Colonic mucosa (tissue), 4 donors: ENCODE measurements at places on chromosomes 2 and 18.

DNA sequence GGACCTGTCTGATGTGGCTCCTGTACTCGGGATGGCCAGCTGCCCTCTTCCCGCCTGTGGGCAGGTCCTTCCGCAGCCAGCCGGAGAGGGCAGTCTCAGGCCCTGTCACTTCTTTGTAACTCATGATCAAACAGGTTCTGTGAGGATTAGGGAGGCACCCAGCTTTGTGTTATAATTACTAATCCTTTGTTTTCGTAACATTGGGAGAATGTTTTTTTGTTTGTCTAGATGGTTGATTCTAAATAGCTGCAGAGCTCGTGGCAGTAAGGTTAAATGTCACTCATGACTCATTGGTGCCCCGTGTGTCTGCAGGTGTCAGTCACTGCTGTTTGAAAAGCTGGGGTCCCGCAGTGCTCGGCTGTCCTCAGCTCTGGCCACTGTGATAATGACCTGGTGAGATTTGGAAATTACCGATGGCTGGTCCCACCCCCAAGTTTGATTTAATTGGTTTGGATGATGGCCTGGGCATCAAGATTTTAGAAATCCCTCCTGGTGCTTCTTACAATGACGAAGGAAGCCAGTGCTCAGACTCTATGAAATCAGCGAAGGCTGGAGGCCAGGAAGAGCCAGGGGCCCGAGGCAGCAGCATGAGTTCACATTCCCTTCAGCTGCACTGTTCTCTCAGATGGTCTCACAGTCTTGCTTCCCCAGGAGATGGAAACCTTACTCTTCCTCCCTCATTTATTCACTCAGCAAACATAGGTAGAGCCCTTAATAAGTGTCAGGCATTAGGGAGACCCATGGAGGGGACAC is 172.8 kb downstream of the VAPA start:
- DNase-seq = no peak

- peak; percentile 98 for DNase-seq
Observed at GRCh38 chr2:183078464-183079138, at the start of gene DUSP19. Gene DUSP19, plus strand, starts transcription at chr2:183078747. Its CDS starts 187 bp downstream, at chr2:183078934.

DNA sequence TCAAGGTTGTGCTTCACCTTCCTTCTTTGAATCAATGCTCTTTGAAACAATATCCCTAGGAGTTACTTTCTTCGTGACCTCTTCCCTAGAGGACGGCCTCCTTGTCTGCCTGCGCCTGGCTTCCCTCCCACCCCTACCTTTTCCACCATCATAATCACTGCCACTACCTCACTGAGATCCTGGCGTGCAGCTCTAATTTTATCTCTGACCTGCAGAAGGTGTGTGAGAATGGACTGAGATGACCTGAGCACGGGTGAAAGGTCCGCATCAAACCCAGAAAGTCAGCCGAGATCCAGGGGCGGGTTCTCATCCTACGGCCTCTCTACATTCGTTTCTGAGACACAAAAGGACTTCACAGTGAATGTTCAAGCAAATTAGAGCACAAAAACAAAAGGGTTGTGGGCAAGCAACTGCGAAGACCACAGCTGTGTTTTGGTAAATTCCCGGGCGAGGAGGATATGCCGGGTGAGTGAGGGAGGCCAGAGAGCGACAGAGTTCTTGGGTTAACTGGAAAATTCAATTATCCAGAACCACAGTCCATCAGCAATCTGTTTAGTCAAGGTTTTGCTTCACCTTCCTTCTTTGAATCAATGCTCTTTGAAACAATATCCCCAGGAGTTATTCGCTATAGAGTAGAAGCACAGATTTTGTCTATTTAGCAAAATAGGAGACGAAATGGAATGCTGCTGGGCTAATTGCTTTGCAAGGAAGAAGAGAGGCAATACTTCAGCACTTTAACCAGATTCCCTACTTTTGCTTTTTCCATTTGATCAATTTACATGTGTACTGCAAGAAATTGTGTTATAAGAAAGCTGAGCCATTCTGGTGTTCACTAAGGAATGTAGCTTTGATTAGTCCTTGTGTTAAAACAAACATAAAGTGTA is 212.6 kb downstream of the ACKR3 start:
- no peak for DNase-seq

DNA sequence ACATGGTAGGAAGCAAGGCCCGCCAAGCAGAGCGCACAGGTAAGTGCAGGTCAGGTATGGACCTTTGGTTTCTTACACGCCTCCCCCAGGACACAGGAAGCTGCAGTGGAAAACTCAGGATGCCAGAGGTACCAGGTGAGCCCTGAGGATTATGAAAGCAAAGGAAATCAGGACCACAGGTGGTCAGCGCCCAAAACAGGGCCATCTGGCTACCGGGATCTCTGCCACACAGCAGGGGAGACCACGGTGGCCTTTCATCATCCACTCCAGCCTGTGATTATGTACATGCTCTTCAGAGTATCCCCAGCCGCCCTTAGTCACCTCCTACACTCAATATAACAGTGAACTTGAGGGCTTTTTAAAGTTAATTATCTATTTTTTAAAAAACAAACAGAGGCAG is 125.5 kb upstream of the EPC2 start:
- no peak for DNase-seq

- DNase-seq = peak; percentile 48
Observed at GRCh38 chr2:26043862-26044696, 10.2 kb downstream of the RAB10 start.

- no peak for DNase-seq
Observed at GRCh38 chr2:192500550-192501200, 305.9 kb upstream of the TMEFF2 start.

DNA sequence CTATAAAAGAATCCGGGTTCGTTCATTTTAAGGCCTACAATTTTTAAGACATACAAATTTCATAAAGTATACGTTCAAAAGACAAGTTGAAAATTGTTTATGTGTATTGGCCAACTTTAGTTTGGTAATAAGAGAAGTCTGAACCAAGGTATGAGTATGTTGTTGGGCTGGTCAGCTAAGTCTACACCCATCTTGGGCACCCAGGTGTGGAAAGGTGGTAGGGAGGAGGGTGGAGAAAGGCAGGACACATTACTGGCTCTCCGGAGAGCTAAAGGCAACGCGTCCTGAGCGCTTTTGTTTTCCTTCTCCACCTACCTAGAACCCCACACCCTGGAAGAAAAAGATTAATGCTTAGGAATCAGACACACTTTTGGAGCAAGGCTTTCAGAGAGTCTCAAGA is 899 bp upstream of the PELI1 start:
- no peak for DNase-seq

- no peak for DNase-seq
Observed at GRCh38 chr2:200703926-200704637, 107.6 kb upstream of the BZW1 start.

- DNase-seq = peak; percentile 74
Observed at GRCh38 chr2:1742681-1743395, 1.5 kb downstream of the PXDN start.

DNA sequence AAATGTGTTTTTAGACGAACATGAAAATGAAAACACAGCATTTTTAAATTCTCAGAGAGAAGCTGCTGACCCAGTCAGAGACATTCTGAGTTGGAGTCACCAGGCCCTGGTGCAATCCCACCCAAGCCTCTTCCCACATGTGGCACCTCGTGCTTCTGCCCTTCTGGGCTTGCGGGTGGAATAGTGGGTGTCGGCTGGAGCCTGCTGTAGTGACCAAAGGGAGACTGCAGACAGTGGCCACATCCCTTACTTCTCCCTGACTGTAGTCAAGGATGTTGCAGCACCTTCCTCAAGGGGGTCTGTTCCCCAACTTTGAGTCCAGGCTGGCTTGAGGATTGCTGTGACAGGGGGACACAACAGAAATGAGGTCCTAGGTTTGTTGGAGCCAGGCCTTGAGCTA is 104.4 kb upstream of the GLI2 start:
- no peak for DNase-seq

DNA sequence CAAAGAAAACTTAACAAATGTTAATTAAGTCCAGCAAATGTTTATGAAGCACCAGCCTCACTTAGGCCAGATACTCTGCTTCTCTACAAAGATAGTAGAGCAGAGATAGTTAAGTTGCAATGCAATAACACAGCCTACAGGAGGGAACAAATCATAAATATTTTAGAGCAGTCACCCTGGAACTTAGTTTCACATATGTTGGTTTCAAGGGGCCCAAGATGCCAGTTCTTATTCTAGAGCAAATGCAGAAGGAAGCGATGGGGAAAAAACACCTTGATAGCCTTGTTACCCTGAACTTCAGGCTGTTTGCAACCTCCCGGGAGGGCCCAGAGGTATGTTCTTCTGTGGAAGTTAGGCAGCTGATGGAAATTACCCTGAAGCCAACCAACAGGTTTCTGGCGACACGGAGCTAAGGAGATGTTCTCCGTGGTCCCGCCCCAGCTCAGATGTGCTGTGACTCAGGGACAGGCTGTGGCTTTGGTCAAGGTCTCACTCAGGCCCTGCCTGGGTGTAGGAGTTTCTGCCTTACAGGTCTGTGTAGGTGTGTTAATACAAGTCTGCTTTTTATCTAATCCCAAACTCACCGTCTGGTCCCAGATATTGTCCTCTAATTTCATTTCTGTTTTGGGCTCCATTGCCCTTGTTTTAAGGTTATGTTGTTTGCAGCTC is 3.8 kb downstream of the CTIF start:
- DNase-seq = no peak

DNA sequence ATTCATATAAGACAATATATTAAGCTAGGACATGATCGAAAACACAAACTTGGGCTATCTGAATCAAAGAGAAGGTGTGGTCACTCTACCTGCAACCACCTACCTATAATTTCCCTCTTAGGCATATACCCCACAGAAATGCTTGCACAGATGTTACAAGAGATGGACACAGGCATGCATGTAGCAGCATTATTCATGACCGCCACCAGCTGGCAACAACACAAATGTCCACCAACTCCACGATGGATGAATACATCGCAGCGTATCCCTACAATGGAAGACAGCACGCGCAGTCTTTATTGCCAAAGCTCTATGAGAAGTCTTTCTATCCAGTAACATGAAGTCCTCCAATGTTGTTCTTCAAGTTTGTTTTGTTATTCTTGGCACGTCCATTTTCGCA is 90.8 kb downstream of the ARL4C start:
- no peak for DNase-seq

GRCh38 chr18:22667156-22667555 is 249.4 kb upstream of the CTAGE1 start:
- no peak for DNase-seq

DNA sequence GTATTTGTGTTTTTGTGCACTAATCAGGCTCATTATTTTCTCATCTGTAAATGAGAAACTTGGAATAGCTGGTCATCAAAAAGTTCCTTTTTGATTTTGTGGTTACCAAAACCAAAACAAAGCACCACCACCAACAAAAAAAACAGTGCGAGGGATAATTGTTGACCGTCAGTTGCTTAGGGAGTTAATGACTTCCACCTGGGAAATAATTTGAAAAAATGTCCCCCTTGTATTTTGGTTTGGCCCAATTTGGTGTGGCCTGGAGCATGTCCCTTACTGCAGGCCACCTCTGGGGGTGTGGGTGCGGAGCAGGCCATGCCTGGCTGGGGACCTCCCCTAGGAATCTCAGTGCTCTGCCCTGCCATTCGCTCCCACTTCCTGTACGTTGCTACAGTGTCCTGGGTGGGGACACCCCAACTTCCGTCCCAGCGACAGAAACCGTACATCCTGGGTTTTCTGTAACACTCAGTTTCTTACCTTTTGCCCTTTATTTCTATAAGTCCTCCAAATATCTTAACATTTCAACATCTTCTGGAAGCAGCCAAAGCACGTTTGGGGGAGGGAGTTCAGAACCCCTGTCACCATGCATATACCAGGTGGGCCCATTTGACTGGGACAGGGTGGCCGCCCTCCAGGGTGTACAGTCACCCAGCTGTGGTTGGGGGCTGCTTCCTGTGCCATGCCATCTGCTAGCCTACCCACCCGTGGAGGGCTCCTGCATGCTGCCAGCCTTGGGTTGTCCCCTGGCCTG is 31.3 kb downstream of the NCK2 start:
- DNase-seq = no peak

GRCh38 chr2:228048838-228049490 is 132.5 kb downstream of the SPHKAP start:
- DNase-seq = peak; percentile 20

GRCh38 chr2:138707392-138708074 is 72.7 kb downstream of the NXPH2 start:
- no peak for DNase-seq

DNA sequence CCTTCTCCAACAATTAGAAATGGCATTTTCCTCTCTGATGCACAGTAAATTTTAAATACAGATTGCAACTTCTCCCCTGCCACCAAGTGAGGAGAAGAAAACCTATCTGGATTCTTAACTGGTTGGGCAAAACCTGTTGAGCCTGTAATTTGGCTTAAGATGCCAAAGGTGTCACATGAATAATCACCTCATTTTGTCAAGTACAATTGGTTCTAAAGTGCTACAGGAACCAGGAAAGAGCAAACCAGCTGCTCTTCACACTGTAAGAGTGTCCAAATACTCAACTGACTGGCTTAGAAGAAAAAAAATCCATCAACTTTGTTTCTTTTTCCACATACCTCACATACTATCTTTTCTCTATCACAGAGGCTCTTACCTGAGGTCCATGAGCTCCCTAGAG is 35.4 kb downstream of the NPC1 start:
- no peak for DNase-seq

GRCh38 chr2:143297182-143297581 is 168.0 kb downstream of the ARHGAP15 start:
- DNase-seq = no peak

- no peak for DNase-seq
Observed at GRCh38 chr2:235025800-235026536, 74.2 kb downstream of the SH3BP4 start.

GRCh38 chr2:174325373-174326160 is 9.2 kb upstream of the SP9 start:
- DNase-seq = no peak

DNA sequence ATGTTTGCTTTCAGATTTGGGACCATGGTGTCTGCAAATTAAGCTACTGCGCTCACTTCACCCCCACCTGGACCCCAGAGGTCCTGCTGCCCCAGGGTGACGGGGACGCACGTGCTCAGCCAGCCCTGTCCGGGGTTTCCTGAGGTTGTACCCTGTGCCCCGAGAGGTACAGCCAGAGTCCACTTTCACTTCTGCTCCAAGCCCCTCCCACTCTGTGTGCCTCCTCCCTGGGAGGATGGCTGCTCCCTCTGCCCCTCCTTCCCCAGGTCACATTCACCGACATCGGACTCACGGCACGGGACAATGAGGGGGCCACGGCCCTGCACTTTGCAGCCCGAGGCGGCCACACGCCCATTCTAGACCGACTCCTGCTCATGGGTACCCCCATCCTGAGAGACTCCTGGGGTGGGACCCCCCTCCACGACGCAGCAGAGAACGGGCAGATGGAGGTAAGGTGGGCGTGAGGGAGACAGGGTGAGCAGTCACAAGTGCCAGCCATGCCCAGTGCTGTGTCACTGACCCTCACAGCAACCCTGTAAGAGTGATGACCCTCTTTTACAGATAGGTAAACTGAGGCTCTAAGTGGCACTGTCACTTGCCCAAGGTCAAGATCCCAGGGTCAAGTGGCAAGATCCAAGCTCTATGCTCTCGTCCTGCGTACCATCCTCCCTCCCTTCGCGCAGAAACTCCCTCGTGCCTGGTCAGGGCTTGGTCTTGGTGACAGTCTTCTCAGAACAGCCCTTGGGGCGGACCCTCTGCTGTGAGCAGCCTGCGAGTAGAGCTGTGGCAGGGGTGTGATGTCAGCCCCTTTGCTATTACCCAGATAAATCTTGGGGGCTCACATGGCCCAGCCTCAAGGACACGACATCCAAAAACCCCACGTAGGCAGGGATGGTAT is 7.6 kb downstream of the ESPNL start:
- DNase-seq = peak; percentile 58

- no peak for DNase-seq
Observed at GRCh38 chr18:30763902-30764350, 278.6 kb downstream of the DSC3 start.

- DNase-seq = peak; percentile 50
Observed at GRCh38 chr2:22355816-22356433, 1029.1 kb upstream of the KLHL29 start.
